ENCODE measurements at places on chromosomes 3 and 15.

DNA sequence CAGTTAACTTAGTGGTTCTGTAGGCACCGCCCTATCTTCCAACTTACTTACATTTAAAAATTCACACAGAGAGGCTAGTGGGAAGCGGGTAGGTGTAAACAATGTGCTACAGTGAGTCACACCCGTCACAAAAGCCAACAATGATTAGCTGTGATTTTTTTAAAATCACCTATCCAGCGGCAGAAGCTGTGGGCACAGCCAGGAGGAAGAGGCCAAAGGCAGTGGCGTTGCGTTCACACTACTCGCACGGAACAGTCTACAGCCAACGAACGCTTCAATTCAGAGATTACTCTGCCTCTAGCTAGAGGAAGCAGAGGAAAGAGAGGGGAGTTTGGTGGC, 2.5 kb upstream of the NLGN1 start:
- H3K36me3 ChIP-seq = no peaks in the 10 kb centered on the region
- peaks cover 25% of the 10 kb centered on the region for H3K4me1 ChIP-seq
- peak overlapping the region; percentile 96 for H3K4me3 ChIP-seq
- peaks cover 16% of the 10 kb centered on the region for H3K27me3 ChIP-seq

- H3K27ac ChIP-seq = no peak overlapping the region
- H3K36me3 ChIP-seq = no peaks in the 10 kb centered on the region
- H3K4me1 ChIP-seq = peaks cover 9% of the 10 kb centered on the region
- no peaks in the 10 kb centered on the region for H3K27me3 ChIP-seq
Observed at GRCh38 chr3:168803536-168803935, 707.8 kb upstream of the GOLIM4 start.

DNA sequence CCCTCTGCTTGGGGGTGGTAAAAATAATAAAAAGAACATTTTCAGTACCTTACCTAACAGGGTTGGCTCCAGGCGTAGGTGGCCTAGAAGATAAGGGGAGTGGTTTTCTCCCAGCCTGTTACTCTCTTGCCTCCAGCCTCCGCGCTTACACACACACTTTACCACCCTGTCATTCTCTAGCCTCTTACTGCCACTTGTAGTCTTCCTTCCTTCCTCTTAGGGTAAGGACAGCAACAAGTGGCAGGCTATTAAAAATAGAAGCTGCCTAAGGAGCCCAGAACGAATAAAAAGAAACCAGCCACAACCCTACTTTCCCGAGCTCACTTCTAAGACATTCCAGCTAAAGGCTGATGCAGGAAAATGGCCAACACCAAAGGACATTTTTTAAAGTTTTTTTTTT, 9.6 kb upstream of the LIPH start:
- H3K27ac ChIP-seq = peak overlapping the region; percentile 50
- H3K4me1 ChIP-seq = no peaks in the 10 kb centered on the region
- H3K36me3 ChIP-seq = no peaks in the 10 kb centered on the region
- no peaks in the 10 kb centered on the region for H3K27me3 ChIP-seq
- H3K4me3 ChIP-seq = no peak overlapping the region
- peak; percentile 53 for DNase-seq

- H3K27me3 ChIP-seq = no peaks in the 10 kb centered on the region
- H3K4me3 ChIP-seq = no peak overlapping the region
- DNase-seq = no peak
- no peak overlapping the region for H3K27ac ChIP-seq
- H3K36me3 ChIP-seq = no peaks in the 10 kb centered on the region
Observed at GRCh38 chr15:34122771-34123183, 20.9 kb downstream of the PGBD4 start.

- H3K4me1 ChIP-seq = no peaks in the 10 kb centered on the region
- H3K4me3 ChIP-seq = no peak overlapping the region
- DNase-seq = no peak
- H3K36me3 ChIP-seq = no peaks in the 10 kb centered on the region
Observed at GRCh38 chr15:80925597-80926059, 64.0 kb downstream of the MESD start.

DNA sequence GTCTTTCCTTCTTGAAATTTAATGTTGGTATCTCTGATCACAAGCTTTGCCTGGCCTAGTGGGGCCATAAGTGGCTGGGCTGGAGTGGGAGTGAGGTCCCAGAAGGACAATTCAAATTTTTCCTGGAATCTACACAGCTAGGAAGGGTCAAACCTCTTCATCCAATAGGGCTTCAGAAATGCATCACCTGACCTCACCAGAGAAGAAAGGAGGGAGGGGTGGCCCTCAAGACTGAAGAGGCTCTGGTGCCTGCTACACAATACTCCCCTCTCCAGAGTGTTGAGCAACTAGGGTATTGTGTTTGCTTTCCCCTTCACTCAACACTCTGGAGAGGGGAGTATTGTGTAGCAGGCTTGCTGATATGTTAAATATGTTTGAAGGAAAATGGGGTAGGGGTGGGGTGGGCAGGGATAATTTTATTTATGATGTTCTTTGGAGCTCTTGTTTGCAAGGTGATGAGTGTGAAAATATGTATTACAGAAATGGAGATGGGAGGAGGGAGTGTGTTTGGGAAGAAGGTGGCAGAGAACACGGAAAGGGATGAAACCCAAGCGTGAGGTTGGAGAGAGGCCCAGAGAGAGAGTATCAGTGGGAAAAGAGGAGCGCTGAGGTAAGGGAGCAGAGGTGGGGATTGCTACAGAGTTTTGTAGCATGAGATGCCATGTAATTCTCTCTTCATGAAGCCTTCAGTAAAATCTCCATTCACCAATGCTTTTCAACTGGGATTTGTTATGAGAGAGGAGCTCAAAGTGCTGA, 5.7 kb upstream of the KLHL24 start:
- no peak overlapping the region for H3K4me3 ChIP-seq
- no peak overlapping the region for H3K27ac ChIP-seq
- peaks cover 1% of the 10 kb centered on the region for H3K4me1 ChIP-seq
- no peaks in the 10 kb centered on the region for H3K27me3 ChIP-seq
- DNase-seq = no peak

DNA sequence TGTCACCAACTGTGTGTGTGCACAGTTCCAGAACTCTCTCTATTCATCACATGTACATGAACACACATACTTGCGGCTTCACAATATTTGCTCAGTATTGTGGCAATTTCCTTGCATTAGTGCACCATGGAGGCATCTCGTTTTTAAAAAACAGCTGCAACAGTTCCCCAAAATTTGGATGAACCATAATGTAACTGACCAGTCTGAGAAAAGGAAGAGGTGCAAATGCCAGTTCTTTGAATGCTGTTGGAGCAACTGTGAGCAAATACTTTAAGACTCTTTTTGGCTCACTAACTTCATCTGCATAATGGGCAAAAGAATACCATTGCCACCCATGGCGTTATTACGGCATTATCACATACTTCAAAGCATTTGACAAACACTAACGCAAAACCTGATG, 38.3 kb upstream of the PSMD6 start:
- no peaks in the 10 kb centered on the region for H3K4me1 ChIP-seq
- H3K27ac ChIP-seq = no peak overlapping the region
- no peak overlapping the region for H3K4me3 ChIP-seq
- no peaks in the 10 kb centered on the region for H3K36me3 ChIP-seq
- no peaks in the 10 kb centered on the region for H3K27me3 ChIP-seq

- H3K27ac ChIP-seq = peak overlapping the region; percentile 8
- H3K36me3 ChIP-seq = no peaks in the 10 kb centered on the region
- no peak overlapping the region for H3K4me3 ChIP-seq
- no peaks in the 10 kb centered on the region for H3K27me3 ChIP-seq
- no peaks in the 10 kb centered on the region for H3K4me1 ChIP-seq
Observed at GRCh38 chr3:178120367-178120766, 415.9 kb upstream of the KCNMB2 start.

- H3K27ac ChIP-seq = no peak overlapping the region
- H3K27me3 ChIP-seq = no peaks in the 10 kb centered on the region
- DNase-seq = no peak
Observed at GRCh38 chr3:113409676-113410075, 31.6 kb downstream of the CFAP44 start.

GRCh38 chr15:48001393-48002039, 119.3 kb upstream of the SLC24A5 start:
- H3K36me3 ChIP-seq = no peaks in the 10 kb centered on the region
- peaks cover 10% of the 10 kb centered on the region for H3K4me1 ChIP-seq
- H3K27ac ChIP-seq = no peak overlapping the region
- H3K4me3 ChIP-seq = no peak overlapping the region

- H3K27me3 ChIP-seq = no peaks in the 10 kb centered on the region
- no peak overlapping the region for H3K27ac ChIP-seq
- no peak for DNase-seq
- H3K4me1 ChIP-seq = peaks cover 37% of the 10 kb centered on the region
Observed at GRCh38 chr3:195438371-195438770, 4.4 kb downstream of the ACAP2 start.

GRCh38 chr3:59285560-59285959, 235.7 kb upstream of the CFAP20DC start:
- no peak overlapping the region for H3K27ac ChIP-seq
- no peaks in the 10 kb centered on the region for H3K4me1 ChIP-seq
- H3K27me3 ChIP-seq = no peaks in the 10 kb centered on the region
- H3K4me3 ChIP-seq = no peak overlapping the region

GRCh38 chr3:155270485-155271342, 22.8 kb downstream of the STRIT1 start:
- no peaks in the 10 kb centered on the region for H3K27me3 ChIP-seq
- H3K4me3 ChIP-seq = no peak overlapping the region
- DNase-seq = no peak
- no peak overlapping the region for H3K27ac ChIP-seq
- no peaks in the 10 kb centered on the region for H3K36me3 ChIP-seq

DNA sequence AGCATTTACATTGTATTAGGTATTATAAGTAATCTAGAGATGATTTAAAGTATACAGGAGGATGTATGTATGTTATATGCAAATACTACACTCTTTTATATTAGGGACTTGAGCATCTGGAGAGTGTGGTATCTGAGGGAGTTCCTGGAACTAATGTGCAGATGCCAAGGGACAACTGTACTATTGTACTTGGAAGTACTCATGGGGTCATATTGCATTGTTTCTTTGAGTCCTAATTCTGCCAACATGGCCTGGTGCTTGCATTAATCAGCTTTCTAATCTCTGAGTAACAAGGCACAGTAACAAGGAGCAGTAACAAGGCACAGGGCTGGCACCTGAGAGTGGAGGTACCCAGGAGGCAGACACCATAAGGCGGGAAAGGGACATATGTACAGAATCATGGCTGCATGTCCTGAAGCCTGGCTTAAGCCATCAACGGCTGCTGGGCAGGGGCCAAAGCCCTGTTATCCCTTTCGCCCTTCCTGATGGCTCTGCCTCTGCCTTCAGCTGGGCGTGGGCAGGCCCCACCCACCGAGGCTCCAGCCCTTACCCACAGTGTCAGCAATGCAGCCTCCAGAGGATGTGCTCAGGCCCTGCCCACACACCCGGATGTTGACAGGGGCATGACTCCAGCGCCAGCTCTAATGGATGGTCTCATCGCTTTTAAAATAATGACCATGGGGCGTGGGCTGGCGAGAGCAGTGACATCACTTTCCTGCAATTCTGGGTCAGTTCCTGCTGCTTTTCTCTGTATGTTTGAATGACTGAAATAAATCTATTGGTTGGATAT, 22.9 kb downstream of the CEMIP start:
- H3K36me3 ChIP-seq = no peaks in the 10 kb centered on the region
- H3K4me3 ChIP-seq = no peak overlapping the region
- DNase-seq = no peak
- H3K27ac ChIP-seq = no peak overlapping the region

GRCh38 chr3:13852638-13853009, 27.2 kb downstream of the WNT7A start:
- H3K4me1 ChIP-seq = no peaks in the 10 kb centered on the region
- no peaks in the 10 kb centered on the region for H3K27me3 ChIP-seq
- no peak overlapping the region for H3K27ac ChIP-seq
- no peaks in the 10 kb centered on the region for H3K36me3 ChIP-seq

DNA sequence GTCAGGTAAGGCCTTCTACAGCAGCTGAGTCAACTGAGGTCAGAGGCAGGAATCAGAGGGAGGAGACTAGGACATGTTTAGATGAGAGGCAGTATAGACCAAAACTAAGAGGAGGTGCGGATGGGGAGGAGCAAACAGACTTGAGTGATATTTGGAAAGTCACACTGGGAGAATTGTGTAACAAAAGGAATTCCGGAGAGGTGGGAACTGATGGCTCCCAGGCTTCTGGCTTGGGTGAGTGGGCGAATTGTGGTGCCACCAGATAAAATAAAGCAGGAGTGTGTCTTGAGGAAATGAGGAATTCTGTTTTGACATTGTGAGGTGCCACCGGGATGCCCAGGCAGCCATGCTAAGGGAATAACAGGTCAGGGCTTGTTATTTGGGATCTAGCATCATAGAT, 3.3 kb upstream of the TM6SF1 start:
- H3K27ac ChIP-seq = no peak overlapping the region
- H3K27me3 ChIP-seq = peaks cover 19% of the 10 kb centered on the region
- H3K36me3 ChIP-seq = no peaks in the 10 kb centered on the region
- H3K4me1 ChIP-seq = peaks cover 17% of the 10 kb centered on the region
- no peak overlapping the region for H3K4me3 ChIP-seq

DNA sequence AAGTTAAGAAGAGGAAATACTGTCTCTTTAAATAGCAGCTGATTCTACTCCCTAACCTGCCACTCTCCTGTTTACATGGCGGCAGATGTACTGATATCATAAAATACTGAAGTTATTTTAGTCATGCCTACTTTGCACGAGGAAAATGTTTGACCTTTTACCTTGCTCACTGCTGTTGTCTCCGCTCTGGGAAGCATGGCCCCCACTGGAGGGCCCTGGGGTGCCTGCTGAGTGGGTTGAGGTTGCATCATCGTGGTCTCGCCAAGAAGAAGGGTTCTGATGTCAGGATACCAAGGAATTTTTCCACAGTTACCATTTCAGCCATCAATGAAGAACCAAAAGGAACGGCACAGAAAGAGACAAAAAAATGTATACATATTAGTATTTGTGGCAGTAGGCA, 16.7 kb downstream of the MEIS2 start:
- no peak overlapping the region for H3K27ac ChIP-seq
- H3K4me1 ChIP-seq = peaks cover 44% of the 10 kb centered on the region
- H3K4me3 ChIP-seq = no peak overlapping the region

- no peak overlapping the region for H3K4me3 ChIP-seq
- H3K27ac ChIP-seq = no peak overlapping the region
- no peak for DNase-seq
- H3K4me1 ChIP-seq = peaks cover 19% of the 10 kb centered on the region
Observed at GRCh38 chr3:72660270-72661114, 187.8 kb downstream of the SHQ1 start.

GRCh38 chr3:44992555-44993470, 16.8 kb downstream of the EXOSC7 start:
- no peak overlapping the region for H3K4me3 ChIP-seq
- peaks cover 39% of the 10 kb centered on the region for H3K4me1 ChIP-seq
- peaks cover 44% of the 10 kb centered on the region for H3K36me3 ChIP-seq
- peak overlapping the region; percentile 54 for H3K27ac ChIP-seq

DNA sequence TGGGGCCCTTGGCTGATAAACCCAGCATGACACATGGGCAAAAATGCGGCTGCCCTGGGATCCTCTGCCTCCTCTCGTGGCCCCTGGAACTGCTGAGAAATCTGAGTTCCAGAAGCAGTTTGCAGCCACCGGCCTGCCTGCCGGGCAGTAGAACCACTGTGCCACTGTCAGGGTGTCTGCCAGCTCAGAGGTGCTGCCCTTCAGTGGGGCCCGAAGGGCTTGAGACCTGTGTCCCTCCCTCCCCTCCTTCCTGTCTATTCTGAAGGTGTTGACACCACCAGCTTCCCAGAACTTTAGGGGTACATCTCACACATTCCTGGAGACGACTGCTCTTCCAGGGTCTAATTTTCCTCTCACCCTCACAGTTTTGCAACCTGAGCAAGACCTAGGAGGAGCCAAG, 88.2 kb upstream of the POMGNT2 start:
- H3K4me1 ChIP-seq = no peaks in the 10 kb centered on the region
- no peaks in the 10 kb centered on the region for H3K27me3 ChIP-seq

GRCh38 chr15:52343831-52344230, 48.2 kb upstream of the MYO5C start:
- DNase-seq = no peak
- no peak overlapping the region for H3K4me3 ChIP-seq
- peaks cover 5% of the 10 kb centered on the region for H3K36me3 ChIP-seq
- no peak overlapping the region for H3K27ac ChIP-seq
- H3K4me1 ChIP-seq = no peaks in the 10 kb centered on the region
- H3K27me3 ChIP-seq = no peaks in the 10 kb centered on the region

All from stomach (tissue), 19 donors.